ENCODE measurements at places on chromosomes 2 and 18. TPM values are rescaled to one million over a fixed set of nuclear protein-coding genes. Genes with fewer than 3 reads are reported as not detected.
A peak's percentile ranks its signal among the peaks of the same experiment; 100 is the strongest.

DNA sequence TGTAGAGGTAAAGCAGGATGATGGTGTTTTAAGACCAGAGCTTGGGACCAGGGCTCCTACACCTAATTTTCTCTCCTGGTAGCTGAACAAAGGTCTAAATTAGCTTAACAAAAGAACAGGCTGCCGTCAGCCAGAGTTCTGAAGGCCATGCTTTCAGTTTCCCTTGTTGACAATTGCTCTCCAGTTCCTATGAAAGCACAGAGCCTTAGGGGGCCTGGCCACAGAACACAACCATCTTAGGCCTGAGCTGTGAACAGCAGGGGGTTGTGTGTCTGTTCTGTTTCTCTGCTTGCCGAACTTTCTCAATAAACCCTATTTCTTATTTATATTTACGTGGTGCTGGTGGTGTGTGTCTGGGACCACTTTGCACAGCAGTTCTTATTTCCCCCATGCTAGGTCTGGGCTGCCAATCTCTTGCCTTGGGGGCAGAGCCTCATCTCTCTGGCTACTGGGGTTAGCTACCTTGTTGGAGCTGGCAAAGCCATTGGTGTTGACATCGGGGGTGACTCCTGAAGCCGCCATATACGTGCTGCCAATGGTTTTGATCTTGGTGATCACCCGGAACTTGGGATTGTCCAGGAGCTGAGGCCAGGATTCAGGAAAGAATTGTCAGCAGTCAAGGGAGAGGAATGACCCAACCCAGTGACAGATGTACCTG, 29.0 kb downstream of the CENPO start:
- H3K27ac ChIP-seq, result no peak overlapping the region
- H3K36me3 ChIP-seq, result peaks cover 3% of the 10 kb centered on the region
- peaks cover 2% of the 10 kb centered on the region for H3K4me1 ChIP-seq
- DNase-seq, result no peak
- H3K4me3 ChIP-seq, result no peak overlapping the region
- H3K27me3 ChIP-seq, result no peaks in the 10 kb centered on the region

GRCh38 chr2:168543037-168543436, 87.0 kb downstream of the CERS6 start:
- no peaks in the 10 kb centered on the region for H3K4me1 ChIP-seq
- no peaks in the 10 kb centered on the region for H3K36me3 ChIP-seq
- H3K27me3 ChIP-seq, result no peaks in the 10 kb centered on the region
- no peak overlapping the region for H3K4me3 ChIP-seq

- no peak overlapping the region for H3K27ac ChIP-seq
- H3K36me3 ChIP-seq, result no peaks in the 10 kb centered on the region
- no peaks in the 10 kb centered on the region for H3K27me3 ChIP-seq
- no peak overlapping the region for H3K4me3 ChIP-seq
- H3K4me1 ChIP-seq, result no peaks in the 10 kb centered on the region
- DNase-seq, result no peak
Measured at GRCh38 chr2:27798948-27799645, 27.6 kb downstream of the MRPL33 start.

- H3K36me3 ChIP-seq, result no peaks in the 10 kb centered on the region
- no peak for DNase-seq
- no peak overlapping the region for H3K4me3 ChIP-seq
- no peaks in the 10 kb centered on the region for H3K4me1 ChIP-seq
- H3K27me3 ChIP-seq, result no peaks in the 10 kb centered on the region
- H3K27ac ChIP-seq, result no peak overlapping the region
Measured at GRCh38 chr2:186256540-186256939, 229.5 kb upstream of the ZC3H15 start.

Gene HOXD12
- not detected for total RNA-seq

GRCh38 chr2:214987261-214987660, 151.2 kb downstream of the ABCA12 start:
- no peaks in the 10 kb centered on the region for H3K4me1 ChIP-seq
- H3K27ac ChIP-seq, result no peak overlapping the region
- no peak overlapping the region for H3K4me3 ChIP-seq
- H3K27me3 ChIP-seq, result no peaks in the 10 kb centered on the region
- DNase-seq, result no peak

DNA sequence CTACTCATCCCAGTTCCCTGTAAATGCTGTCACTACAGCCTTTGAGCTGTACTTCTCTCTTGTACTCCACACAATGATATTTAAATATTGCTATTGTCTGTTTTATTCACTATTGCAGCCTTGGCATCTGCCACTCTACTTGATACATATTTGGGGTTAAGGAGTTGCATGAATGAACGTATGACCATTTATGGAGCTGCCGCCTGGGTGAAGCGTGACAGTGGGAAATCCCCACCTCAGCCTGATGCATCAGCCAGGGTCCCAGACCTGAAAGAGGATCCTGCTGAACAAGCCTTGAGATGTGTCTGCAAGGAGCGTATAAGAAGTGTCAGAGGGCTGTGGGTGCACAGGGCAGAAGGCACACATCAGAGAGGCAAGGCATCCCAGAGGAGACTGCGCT, 39.1 kb downstream of the MRPL35 start:
- H3K4me3 ChIP-seq, result no peak overlapping the region
- no peak overlapping the region for H3K27ac ChIP-seq
- no peaks in the 10 kb centered on the region for H3K4me1 ChIP-seq
- no peaks in the 10 kb centered on the region for H3K27me3 ChIP-seq

DNA sequence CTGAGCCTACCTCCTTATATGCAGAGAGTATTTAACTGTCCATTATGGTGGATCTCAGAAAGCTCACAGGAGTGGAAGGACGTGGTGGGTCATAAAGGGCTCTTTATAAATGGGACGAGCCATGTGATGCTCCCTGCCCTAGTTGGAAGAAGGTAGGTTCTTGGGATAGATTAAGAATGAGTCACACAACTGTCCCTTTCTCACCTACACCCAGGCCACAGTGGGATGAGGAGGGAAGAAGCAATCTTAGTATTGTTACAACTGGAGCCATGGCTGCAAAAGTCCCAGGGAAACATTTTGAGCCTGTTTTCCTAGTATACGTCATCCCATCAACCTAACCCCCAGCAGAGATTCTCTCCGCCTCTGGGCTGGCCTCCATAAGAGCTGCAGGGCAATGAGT, 229.9 kb downstream of the TTC32 start:
- H3K27ac ChIP-seq, result no peak overlapping the region
- no peaks in the 10 kb centered on the region for H3K36me3 ChIP-seq
- no peak overlapping the region for H3K4me3 ChIP-seq
- no peak for DNase-seq

Gene TGFBRAP1
- total RNA-seq, result 17.3 TPM

- H3K27ac ChIP-seq, result no peak overlapping the region
- H3K36me3 ChIP-seq, result no peaks in the 10 kb centered on the region
- peaks cover 2% of the 10 kb centered on the region for H3K4me1 ChIP-seq
- DNase-seq, result no peak
- no peak overlapping the region for H3K4me3 ChIP-seq
- H3K27me3 ChIP-seq, result no peaks in the 10 kb centered on the region
Measured at GRCh38 chr2:40242315-40242714, 209.6 kb downstream of the SLC8A1 start.

Gene MYCN
- total RNA-seq, result 1.8 TPM

Gene IL1A
- total RNA-seq, result not detected

- H3K27ac ChIP-seq, result no peak overlapping the region
- no peak for DNase-seq
- H3K4me3 ChIP-seq, result no peak overlapping the region
- H3K4me1 ChIP-seq, result no peaks in the 10 kb centered on the region
Measured at GRCh38 chr2:172489681-172490080, 62.3 kb downstream of the ITGA6 start.

Gene SFTPB
- 0.98 TPM for total RNA-seq

DNA sequence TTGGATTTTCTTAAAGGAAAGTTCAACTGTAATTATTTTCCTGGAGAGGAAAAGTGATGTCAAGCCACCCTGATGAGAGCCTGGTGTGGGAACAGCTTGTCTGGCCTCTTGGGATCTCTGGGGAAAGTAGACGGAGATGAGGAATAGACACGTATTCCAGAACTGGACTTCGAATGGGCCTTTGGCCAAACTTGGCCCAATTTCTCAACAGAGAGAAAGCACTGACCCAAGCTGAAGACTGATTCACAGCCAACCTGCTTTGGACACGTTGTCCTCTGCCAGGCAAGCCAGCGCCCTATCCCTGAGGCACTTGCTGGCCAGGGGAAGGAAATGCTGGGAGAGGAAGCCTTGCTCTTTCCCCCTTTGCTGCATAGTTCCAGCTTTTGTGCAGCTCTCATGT, 70.8 kb upstream of the CTAGE1 start:
- H3K4me3 ChIP-seq, result no peak overlapping the region
- H3K4me1 ChIP-seq, result no peaks in the 10 kb centered on the region
- no peaks in the 10 kb centered on the region for H3K27me3 ChIP-seq
- no peak overlapping the region for H3K27ac ChIP-seq
- DNase-seq, result no peak
- no peaks in the 10 kb centered on the region for H3K36me3 ChIP-seq

Gene REG3G
- not detected for total RNA-seq

- no peaks in the 10 kb centered on the region for H3K27me3 ChIP-seq
- no peak overlapping the region for H3K4me3 ChIP-seq
- no peak for DNase-seq
- no peaks in the 10 kb centered on the region for H3K36me3 ChIP-seq
- no peak overlapping the region for H3K27ac ChIP-seq
Measured at GRCh38 chr2:128834207-128834879, 515.7 kb upstream of the HS6ST1 start.

Gene HOXD3
- 16.5 TPM for total RNA-seq

- H3K27me3 ChIP-seq, result no peaks in the 10 kb centered on the region
- no peaks in the 10 kb centered on the region for H3K36me3 ChIP-seq
- H3K4me1 ChIP-seq, result no peaks in the 10 kb centered on the region
- no peak for DNase-seq
- H3K4me3 ChIP-seq, result no peak overlapping the region
Measured at GRCh38 chr2:217269701-217270484, 410.0 kb upstream of the TNP1 start.

Gene PRSS56
- 0.27 TPM for total RNA-seq

Gene ITGA4
- 2.1 TPM for total RNA-seq

- DNase-seq, result no peak
- peak overlapping the region; percentile 52 for H3K27ac ChIP-seq
- peaks cover 3% of the 10 kb centered on the region for H3K4me1 ChIP-seq
Measured at GRCh38 chr2:38073211-38074057, 2.5 kb downstream of the CYP1B1 start.

All from ovary (tissue), 10 donors.